ENCODE measurements at places on chromosomes 4 and X.
A peak's percentile ranks its signal among the peaks of the same experiment; 100 is the strongest.

- no peak for DNase-seq
Observed at GRCh38 chr4:89939994-89940393, 45.3 kb downstream of the MMRN1 start.

DNA sequence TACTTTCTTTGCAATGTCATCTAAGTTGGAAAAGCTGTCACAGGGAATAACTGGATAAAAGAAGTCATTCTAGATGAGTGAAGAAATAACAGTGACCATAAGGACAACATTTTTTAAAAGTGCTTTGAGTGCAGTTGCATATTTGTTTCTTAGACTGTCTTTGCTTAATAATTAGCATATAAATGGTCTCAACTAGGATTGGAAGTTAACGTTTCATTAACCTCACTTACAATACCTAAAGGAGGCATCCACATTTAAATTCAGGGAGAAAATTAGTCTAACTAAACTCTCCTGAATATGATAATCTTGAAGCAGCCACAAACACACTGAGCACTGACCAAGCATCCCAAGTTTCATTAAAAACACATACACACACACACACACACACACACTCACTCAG is 780.7 kb downstream of the PCDH18 start:
- DNase-seq: no peak

DNA sequence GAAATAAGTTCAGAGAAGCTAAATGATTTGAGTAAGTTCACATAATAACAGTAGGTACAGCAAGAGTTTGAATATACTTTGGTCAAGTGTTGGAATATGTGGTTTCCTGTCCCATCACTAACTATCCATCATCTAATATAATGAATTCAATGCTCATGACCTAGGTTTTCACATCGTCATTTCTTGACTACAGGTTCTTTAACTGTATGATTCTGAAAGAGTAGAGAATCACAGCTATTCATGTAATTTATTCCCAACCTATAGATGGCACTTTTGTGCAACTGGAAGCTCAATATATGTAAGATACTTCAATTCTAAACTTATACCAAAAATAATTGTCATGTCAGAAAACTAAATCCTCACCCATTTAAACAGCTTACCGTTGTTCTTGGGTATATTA is 53.1 kb downstream of the TIGD2 start:
- no peak for DNase-seq

GRCh38 chrX:68443155-68443868 is 10.0 kb upstream of the OPHN1 start:
- no peak for DNase-seq

GRCh38 chr4:40681600-40681999 is 51.9 kb upstream of the RBM47 start:
- DNase-seq: no peak

DNA sequence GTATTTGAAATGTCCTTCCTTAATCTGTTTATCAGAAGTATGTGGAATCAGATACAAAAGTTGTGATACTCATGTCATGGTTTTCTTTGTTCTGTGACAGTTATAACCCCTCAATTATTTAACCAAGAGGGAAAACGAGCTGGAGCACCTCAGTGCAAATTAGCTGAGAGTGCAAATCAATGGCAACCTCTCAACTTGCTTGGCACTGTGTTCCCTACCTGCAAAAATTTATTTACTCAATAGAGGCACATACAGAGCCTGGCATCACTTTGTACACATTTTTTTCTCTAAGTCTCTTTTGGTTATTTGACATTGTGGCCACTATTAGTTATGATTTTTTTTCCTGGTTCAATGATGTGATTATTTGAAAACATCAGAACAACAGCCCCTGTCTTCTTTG is 186.2 kb downstream of the STIM2 start:
- DNase-seq: no peak

DNA sequence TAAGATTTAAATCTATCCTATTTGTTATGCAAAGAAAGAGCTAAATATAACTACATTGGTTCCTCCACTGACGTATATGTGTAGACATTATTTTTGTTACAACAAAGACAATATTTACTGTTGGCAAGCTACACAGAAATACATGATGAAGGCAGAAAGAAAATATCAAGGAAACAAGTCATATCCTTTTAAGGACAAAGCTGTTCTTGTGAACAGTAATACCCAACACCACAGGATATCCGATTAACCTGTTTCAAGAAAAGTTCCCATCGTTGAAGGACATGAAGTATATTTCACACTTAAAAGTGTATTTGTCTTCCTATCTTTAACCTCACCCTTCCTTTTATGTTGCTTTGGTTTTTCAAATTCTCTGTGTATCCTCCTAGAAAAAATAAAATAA is 235.8 kb upstream of the AADAT start:
- no peak for DNase-seq

- DNase-seq: no peak
Observed at GRCh38 chr4:106708464-106708816, 327.7 kb downstream of the DKK2 start.

- DNase-seq: no peak
Observed at GRCh38 chr4:88807499-88807898, 109.9 kb upstream of the NAP1L5 start.

GRCh38 chrX:74458736-74459135 is 37.4 kb downstream of the SLC16A2 start:
- DNase-seq: no peak

DNA sequence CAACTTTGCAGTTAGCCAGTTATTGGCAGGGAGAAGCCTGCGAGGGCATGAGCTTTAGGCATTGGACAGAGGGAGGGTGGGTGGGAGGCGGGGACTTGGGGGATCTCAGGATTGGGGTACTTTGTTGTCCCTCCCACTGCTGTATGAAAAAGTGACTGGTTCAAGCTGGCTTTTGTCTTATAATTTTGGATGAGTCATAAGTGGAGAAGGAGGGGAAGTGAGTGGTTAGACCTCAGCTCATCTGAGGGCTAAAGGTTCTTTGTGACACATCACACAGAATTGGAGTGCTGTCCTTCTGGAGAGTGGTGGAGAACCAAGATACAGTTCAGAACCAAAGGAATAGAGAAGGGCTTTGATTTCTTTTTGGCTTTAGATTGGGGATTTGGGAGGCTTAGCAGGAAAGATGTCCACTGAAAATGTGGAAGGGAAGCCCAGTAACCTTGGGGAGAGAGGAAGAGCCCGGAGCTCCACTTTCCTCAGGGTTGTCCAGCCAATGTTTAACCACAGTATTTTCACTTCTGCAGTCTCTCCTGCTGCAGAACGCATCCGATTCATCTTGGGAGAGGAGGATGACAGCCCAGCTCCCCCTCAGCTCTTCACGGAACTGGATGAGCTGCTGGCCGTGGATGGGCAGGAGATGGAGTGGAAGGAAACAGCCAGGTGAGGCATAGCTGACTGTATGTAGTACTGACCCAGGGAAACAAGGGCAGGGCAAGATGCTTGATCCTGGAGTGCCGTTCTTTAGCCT is at the start of gene SLC4A4:
Gene SLC4A4, plus strand, starts transcription at position 175 of the 748 bp plus-strand sequence.
- DNase-seq: no peak

DNA sequence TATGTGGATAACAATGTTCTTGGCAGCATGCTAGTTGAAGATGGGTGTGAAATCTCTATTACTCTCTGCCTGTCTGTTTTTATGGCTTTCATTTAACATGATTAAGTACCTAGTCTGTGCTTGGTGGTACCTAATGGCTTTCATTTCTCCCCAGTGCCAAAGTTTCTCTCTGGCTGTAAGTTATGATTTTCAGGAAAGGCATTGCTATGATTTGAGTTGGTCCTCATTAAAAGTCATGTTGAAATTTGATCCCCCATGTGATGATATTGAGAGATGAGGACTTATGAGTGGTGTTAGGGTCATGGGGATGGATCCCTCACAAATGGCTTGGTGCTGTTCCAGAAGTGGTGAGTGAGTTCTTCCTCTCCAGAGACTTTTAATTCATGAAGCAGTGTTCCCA is 162.4 kb upstream of the IL15 start:
- DNase-seq: no peak

DNA sequence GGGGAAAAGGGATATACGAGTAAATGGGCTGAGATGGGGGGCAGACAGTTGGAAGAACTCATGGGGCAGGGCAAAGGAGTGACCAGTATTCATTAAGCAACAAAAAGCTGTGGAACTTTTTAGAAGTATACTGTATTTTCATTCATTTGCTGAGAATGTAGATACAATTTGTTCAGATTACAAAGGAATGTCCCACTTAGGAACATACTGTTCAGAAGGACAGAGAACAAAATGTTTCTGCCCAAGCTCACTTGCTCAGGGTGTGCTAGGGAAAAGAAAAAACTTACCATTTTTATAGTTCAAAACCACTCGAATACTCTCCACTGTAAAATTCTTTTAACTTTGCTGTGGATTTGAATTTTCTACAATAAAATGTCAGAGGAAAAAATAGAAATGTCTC is 135.2 kb upstream of the AFF2 start:
- no peak for DNase-seq

GRCh38 chr4:168057412-168057811 is 34.9 kb upstream of the ANXA10 start:
- DNase-seq: no peak

GRCh38 chr4:168618577-168619265 is 121.9 kb downstream of the PALLD start:
- DNase-seq: no peak

- no peak for DNase-seq
Observed at GRCh38 chr4:12852338-12853307, 631.5 kb downstream of the RAB28 start.

GRCh38 chrX:129731228-129731627 is 7.6 kb upstream of the XPNPEP2 start:
- no peak for DNase-seq

- DNase-seq: no peak
Observed at GRCh38 chr4:91916219-91916618, 387.5 kb upstream of the GRID2 start.

DNA sequence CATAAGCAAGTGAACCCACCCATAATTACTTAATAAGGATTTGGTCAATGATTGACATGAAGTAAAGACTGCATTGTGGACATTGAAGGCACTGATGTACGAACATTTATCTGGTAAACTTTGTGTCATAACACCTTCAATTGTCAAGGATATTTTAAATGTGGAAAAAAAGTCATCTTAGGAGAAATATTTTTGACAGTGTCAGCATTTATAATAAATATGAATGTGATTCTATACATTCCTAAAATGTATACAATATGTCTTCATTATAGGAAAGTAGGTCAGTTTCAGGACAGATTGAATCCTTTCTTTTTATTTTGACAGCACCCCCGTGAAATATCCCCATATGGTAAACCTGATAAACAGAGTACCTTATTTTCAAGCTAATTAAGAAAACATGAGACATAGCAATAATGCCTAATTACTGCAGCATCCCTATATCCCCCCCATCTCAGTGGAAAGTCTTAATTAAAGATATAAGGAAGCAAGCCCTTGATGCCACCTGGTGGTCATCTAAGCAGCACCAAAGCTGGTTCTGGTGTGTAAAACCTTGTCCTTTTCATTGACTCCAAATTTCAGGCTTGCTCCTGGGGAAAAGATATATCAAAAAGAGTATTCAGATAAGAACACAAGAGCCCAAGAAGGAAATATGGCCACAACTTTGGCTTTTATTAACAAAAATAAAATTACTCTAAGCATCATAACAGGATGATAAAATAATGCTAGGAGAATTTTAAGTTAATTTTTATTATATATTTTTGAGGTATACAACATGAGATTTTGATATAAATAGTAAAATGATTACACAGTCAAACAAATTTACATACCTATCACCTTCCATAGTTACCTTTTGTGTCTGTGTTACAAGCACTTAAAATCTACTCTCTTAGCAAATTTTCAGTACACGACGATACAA is 379.7 kb downstream of the TLL1 start:
- no peak for DNase-seq

DNA sequence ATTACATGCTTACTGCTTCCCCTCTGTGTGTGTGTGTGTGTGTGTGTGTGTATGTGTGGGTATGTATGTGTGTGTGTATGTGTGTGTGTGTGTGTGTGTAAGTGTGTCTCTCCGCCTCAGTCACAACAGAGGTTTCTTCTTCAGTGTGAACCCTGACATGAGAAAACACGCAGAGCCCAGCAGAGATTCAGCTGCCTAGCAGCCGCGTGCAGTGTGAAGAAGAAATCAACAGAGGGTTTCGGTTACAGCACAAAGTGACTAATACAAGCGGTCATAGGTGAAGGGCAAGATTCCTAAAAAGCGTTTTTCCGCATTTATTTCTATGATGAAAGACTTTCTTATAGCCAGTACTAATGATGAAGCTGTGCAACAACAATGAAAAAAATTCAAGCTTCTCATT is 55.3 kb upstream of the ZFP42 start:
- DNase-seq: no peak

DNA sequence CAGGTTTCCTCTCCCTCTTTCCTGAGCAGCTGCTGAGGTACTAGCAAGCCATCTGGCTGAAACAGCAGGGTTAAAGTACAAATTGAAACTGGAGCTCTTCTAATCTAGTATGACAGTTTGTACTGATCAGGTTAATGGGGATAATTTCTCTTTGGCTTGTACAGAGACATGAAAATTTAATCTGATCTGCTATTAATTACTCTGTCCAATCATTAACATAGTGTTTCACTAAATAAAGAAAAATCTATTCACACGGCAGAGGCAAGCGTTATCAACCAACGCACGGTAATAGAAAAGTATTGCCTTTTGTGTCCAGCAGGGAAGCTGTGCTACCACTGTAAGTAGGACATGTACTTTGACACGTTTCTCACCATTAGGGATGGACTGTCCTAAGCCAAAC is 71.1 kb downstream of the IGSF1 start:
- no peak for DNase-seq

DNA sequence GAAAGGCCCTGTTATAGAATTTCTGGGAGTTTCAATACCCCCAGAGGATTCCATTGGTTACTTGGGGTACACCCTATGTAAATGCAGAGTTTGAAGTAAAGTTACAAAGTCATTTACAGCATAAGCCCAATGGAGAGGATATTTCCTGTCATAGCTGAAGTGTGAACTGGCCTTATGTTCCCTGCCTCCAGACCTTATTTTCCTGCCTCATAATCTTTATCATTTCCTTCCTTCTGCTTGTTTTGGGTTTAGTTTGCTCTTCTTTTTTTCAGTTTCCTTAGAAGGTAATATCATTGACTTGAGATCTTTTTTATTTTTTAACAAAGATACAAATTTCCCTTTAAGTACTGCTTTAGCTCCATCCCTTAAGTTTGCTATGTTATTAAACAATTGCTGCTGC is 85.4 kb downstream of the PPEF1 start:
- no peak for DNase-seq

GRCh38 chr4:80012291-80012690 is 60.7 kb downstream of the ANTXR2 start:
- no peak for DNase-seq

- no peak for DNase-seq
Observed at GRCh38 chrX:72304877-72305276, 837 bp downstream of the CITED1 start.

- peak; percentile 89 for DNase-seq
Observed at GRCh38 chrX:154378059-154378798, 866 bp upstream of the EMD start.

- DNase-seq: no peak
Observed at GRCh38 chrX:48558271-48558670, 16.0 kb upstream of the RBM3 start.

DNA sequence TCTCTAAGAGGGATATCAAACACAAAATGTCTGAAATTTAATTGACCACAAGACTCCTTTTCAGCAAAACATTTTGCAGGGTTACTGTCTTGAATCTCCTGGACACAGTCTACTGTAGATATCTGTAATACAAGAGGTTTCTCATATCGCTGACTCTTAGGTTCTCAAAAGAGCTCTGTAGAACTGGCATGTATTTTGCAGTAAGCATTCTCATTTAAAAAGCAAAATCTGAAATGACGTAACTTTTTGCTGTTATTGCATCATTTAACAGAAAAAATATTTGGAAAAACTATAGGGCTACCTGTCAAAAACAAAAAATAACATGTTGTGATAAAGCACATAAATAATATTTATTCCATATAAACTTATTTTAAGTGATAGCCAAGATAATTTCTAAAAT is 114.2 kb downstream of the CDS1 start:
- DNase-seq: no peak

- no peak for DNase-seq
Observed at GRCh38 chr4:72857787-72858186, 211.7 kb downstream of the COX18 start.

Measured in stimulated activated CD8-positive, alpha-beta memory T cell treated with anti-CD3 and anti-CD28 coated beads, Interleukin-2, amount 100 ng/mL, for 48 hours (primary cell).